ENCODE measurements at places on chromosomes 4 and X.

DNA sequence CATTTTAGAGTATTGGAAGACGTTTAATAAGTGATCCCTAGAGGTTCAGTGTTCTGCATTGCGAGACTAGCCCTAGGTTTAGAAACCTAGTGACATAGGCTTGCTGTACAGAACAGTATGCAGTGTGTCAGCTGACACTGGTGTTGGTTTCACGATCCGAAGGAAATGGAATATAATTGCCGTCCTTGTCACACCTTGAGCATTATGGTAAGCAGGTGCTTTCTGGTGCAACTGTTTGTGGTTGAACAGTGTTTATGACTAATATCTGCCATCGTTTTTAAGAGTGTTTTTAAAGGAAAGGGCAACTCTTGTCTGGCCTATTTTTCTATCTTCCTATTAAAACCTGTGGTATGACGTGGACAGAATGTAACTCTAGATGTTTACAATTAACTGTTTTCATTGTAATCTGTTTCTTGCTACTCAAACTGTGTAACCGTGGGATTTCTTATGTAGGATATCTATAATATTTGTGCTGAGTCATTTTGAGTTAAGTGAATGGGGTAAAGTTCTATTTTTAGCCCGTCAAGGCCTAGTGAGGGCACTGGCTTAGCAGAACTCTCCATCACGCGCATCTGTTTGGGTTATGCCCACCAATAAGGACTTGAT is 53.8 kb upstream of the TBC1D14 start:
- DNase-seq: no peak

DNA sequence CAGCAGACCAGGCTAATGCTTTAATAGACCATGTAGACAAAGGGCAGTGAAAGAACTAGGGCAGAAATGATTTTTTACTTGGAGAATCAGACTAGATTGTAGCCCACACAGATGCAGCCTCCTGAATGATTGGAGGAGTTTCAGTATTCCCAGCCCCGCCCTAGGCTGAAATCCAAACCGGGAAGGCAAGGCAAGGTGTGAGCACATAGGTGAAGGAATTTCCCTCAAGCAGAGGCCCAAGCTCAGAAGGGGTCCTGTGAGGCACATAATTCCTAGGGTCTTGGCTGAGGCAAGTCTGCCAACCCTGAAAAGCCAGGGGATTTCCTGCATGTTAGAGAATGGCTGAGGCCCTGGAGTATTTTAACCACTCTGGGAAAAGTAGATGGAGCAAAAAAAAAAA is 56.4 kb upstream of the PAK3 start:
- no peak for DNase-seq

GRCh38 chr4:67256388-67257043 is 288.8 kb downstream of the CENPC start:
- DNase-seq: no peak

- DNase-seq: no peak
Observed at GRCh38 chr4:10032625-10033024, 11.3 kb upstream of the SLC2A9 start.

DNA sequence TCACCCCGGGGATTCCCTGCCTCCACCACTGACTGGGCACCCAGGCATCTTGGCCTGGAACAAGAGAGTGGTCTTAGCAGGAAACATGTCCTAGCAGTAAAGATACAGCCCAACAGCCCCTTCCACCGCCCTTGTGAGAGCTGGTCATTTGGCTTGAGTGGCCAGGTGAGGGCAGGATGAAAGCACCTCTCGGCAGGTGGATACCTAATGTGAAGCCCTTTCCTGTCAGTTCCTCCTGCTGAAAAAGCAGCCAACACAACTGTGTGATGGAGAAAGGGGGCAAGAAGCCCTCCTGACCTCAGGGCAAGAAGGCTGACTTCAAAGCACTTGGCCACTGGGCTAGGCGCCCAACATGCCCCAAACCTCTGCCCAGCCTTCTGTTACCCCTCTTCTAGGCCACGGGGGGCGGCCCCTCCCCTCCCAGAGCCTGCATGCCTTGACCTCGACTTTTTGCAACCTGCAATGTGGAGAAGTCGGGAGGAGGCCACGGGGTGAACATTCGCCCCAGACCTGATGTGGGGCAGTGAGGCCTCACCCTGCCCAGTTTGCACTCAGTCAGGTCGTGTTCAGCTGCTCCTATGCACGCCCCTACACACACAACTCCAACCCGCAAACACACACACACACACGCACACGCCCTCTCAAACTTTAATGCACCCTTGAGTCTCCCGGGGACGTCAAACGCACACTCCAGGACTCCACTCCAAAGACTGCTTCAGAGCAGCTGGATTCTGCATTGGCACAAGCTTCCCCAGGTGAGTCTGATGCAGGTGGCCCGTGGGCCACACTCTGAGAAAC is 1.1 kb downstream of the LGI2 start:
- DNase-seq: no peak

DNA sequence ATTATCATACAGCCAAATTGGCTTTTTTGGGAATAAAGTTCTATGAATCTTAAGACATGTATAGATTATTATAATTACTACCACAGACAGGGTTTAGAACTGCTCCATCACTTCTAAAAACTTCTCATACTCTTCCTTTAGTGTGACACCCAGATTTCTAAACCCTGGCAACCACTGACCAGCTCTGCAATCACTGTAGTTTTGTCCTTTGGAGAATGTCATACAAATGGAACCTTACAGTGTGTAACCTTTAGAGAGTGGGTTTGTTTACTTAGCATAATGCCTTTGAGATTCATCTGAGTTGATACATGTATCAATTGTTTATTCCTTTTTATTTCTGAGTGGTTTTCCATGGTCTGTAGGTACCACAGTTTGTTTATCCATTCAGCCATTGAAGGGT is 95.0 kb downstream of the TMEM164 start:
- DNase-seq: no peak

DNA sequence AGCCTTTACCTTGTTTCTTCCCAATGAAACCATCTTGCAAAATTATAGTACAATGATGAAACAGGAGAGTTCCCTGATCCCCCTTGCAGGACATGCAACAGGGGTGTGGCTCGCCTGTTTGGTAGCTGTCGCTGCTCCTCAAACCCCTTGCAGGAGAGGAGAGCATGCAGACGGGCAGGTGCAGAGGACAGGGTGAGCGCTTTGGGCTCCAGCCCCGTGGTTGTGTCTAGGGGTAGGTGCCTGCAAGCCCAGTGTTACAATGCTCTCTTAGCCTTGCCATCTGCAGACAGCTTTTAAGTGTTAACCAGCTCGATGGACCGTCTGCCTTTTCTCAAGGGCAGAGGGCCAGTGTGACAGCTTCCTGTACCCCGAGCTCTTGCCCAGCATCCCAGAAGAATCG is 102.0 kb downstream of the TAB3 start:
- DNase-seq: no peak

DNA sequence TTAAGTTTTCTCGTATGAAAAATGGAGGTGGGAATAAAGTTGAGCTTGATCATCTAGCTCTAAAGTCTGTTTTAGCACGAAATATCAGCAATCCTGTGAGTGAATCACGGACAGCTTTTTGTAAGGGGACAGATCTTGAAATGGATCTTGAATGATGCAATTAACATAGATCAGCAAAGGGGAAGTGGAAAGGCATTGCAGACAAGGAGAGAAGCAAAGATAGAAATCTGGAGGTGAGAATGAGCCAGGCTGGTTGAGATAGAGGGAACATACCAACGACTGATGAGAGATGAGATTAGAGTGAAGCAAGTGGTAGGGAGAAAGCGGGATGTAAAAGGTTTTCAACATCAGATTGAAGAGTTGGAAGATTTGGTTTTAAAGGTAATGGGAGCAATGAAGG is 4.6 kb upstream of the DGKK start:
- DNase-seq: no peak

- DNase-seq: no peak
Observed at GRCh38 chrX:118751950-118752783, 24.8 kb downstream of the IL13RA1 start.

GRCh38 chr4:56803471-56803870 is 18.0 kb downstream of the SPINK2 start:
- no peak for DNase-seq

DNA sequence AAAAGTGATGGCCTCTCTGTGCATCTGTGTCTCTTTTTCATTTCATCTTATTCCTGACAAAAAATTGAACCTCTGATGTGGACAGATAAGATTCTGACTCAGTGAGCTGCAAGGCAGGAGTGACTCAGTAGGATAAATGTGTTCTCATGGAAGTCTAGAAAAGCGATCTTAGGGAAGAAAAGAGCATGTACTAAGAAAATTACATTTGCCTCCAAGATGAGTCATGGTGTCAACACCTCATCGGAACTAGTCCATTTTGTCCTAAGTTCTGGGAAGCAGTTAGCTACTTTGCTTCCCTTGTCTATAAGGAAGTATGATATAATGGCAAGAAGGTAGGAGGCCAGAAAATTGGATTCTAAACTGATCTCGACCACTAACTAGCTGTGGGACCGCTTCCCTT is 83.5 kb upstream of the AFF2 start:
- no peak for DNase-seq

DNA sequence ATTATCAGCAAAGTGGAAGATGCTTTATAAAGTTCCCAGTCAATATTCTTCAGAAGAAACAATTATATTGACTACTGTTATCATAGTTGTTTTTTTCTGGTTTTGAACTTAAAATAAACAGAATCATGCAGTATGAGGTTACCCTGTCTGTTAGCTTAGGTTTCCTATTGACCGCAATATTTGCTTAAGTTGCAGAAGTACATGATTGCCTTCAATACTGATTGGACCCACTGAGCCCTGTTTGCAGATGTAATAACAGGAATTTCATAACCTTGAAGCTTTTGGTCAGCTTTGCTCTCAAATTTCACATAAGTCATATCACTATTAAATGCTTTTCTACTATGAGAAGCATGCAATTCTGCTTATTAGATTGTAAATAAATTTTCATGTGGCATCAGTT is 229.1 kb upstream of the FSTL5 start:
- no peak for DNase-seq

GRCh38 chr4:40258627-40259026 is 61.8 kb downstream of the RHOH start:
- no peak for DNase-seq

DNA sequence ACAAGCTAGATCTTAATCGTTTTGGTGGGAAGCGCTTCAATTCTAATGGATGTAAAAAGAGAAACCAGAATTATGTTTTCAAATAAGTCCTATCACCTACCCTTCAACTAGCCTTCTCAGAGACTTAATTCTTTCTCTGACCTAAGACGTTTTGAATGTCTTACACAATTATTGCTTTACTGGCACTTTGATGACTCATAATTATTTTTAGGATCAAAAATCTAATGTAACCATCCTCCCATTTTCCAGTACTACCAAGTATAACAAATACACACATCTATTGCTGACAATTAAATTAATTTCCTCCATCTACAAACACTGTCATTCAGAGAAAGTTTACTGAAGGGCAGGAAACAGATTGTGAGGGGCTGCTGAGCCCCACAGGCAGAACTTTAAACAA is 108.6 kb downstream of the PPP3CA start:
- no peak for DNase-seq

- no peak for DNase-seq
Observed at GRCh38 chr4:145882604-145883003, 56.0 kb downstream of the ZNF827 start.

DNA sequence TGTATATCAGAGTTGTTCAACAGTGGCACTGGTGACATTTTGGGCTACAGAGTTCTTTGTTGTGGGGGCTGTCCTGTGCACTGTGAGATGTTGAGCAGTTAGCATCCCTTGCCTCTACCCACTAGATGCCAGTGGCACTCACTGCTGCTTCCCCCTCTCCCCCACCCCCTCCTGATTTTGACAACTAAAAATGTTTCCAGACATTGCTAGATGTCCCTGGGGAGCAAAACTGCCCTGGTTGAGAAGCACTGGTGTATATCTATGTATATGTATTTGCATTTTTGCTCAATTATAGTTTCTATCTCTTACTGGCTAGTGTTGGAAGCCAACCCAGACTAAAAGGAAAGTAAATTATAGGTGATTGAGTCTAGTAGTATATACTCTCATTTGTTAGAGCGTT is 2.4 kb downstream of the TMEM131L start:
- no peak for DNase-seq

GRCh38 chr4:60652933-60653332 is 547.2 kb upstream of the ADGRL3 start:
- no peak for DNase-seq

- DNase-seq: no peak
Observed at GRCh38 chr4:131603705-131604104, 1545.4 kb upstream of the PCDH10 start.

DNA sequence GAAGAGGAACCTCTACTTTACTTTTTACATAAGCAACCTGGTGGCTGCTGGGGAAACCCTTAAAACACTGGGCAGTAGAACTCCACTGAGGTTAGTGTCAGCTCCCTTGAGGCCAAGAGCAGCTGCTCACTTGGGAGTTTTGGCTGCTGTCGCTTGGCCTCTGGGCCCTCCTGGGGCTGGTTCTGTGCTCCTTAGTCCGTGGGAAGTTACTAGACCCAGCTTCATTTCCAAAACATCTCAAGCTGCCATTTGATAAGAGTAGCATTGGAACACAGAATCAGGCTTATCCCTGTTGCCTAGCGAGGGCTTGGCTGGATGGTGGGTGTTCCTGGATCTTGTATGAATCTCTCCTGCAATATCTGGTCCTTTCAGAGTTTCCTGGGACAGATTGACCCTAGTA is 26.1 kb downstream of the RNF4 start:
- DNase-seq: no peak

DNA sequence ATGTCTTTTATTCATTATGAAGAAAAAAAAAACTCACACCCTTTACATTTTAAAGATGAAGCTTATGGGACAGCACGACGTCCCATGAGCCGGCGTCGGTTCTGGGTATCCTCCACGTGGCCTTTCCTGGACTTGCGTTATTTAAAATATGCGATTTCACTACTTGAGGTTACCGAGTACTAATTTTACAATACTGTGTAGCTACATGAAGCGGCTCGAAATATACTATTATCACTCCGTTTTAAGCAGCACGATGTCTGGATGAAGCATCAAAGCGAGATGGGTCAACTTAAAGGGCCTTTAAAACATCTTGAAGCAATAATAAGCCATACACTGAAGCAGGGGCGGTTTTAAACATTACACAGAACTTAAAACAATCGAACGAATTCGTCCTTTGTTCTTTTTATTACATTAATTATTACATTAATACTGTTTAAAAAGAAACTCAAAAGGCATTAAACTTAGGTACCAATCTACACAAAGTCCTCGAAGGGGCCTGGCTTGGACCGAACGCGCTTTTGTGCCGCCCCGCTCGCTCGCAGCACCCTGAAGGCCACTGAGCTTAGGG is 1.4 kb upstream of the KLF3 start:
- no peak for DNase-seq

GRCh38 chr4:34220601-34221000 is 2023.7 kb downstream of the ARAP2 start:
- no peak for DNase-seq
